ENCODE measurements at places on chromosomes 7 and 10.

DNA sequence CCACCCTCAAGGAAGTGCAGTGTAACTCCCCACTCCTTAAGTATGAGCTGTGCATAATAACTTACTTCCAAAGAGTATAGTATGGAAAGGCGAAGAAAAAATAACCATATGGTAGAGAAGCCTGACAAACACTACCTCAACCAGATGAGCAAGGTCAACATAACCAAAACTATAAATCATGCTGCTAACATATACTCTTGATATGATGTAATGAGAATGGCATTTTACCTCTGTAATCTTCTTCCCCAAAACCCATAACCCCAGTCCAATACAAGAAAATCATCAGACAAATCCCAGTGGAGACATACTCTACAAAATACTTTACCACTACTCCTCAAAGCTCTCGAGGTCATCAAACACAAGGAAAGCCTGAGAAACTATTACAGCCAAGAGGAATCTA, 15.8 kb downstream of the OSBPL3 start:
- no peak for DNase-seq

DNA sequence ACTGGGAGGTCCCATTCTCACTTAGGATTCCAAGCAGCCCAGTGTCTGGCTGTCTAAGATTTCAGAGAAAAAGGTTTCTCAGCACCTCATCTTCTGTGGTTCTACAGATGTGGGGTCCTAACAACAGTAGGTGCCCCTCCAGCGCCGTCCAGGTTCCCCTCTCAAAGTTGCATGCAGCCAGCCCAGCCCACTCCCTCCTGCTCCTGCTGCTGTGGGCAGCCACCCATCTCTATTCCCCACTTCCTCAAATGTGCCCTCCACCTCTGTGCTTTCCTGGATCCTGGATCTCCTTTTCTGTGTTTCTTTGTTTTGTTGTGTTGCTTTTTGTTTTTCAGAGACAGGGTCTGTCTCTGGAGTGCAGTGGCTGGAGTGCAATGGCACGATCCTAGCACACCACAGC, 13.3 kb upstream of the SLC18A3 start:
- no peak for DNase-seq

DNA sequence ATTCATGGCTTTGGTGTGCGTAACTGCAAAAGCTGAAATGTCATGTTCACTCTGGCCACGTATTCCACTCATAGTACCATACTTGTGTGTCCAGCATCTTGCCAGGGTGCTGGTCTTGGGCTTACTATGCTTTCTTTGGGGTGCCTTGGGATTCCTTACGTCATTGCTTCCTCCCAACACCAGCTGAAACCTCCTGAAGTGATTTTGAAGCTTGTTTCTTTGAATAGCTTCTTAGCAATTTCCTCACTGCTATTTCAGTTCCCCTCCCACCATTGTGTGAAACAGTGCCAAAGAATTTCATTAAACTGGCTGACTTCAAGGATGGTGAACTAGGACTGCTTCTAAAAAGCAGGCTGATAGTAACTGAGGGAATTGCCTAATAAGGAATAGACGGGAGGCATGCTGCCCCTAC, 36.9 kb downstream of the ENTPD1 start:
- DNase-seq = no peak

GRCh38 chr7:158001003-158001402, 586.6 kb downstream of the PTPRN2 start:
- no peak for DNase-seq

DNA sequence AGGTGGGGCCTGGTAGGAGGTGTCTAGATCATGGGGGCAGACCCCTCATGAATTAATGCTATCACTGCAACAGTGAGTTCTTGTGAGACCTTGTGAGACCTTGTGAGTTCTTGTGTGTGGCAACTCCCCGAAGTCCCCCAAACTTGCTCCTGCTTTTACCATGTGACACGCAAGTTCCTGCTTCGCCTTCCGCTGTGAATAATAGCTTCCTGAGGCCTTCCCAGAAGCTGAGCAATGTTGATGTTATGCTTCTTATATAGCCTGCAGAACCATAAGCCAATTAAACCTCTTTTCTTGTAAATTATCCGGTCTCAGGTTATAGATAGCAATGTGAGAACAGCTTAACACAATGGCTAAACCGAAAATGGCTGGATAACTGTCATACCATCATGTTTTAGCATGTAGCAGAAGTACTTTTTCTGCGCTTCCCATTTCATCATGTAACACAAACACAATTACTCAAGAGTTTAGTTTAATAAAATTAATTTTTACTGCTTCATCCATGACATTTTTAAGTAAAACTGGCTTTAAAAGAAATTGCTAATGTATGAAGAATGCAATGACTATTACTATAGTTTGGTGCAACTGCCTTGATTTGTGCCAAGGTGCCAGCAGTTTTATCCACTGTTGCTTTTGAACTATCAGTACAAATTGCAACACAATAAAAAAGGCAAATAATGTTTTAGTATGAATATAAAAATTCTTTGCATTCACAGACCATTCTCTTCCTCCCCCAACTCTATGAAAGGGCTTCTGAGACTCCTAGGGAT, 87.7 kb upstream of the TMEM168 start:
- DNase-seq = no peak

- no peak for DNase-seq
Measured at GRCh38 chr7:23075571-23075970, 30.0 kb upstream of the KLHL7 start.
